ENCODE measurements at places on chromosomes 2 and 18.

- no peak for DNase-seq
These were observed 83.1 kb upstream of the SP3 start for GRCh38 chr2:174048243-174048642.

DNA sequence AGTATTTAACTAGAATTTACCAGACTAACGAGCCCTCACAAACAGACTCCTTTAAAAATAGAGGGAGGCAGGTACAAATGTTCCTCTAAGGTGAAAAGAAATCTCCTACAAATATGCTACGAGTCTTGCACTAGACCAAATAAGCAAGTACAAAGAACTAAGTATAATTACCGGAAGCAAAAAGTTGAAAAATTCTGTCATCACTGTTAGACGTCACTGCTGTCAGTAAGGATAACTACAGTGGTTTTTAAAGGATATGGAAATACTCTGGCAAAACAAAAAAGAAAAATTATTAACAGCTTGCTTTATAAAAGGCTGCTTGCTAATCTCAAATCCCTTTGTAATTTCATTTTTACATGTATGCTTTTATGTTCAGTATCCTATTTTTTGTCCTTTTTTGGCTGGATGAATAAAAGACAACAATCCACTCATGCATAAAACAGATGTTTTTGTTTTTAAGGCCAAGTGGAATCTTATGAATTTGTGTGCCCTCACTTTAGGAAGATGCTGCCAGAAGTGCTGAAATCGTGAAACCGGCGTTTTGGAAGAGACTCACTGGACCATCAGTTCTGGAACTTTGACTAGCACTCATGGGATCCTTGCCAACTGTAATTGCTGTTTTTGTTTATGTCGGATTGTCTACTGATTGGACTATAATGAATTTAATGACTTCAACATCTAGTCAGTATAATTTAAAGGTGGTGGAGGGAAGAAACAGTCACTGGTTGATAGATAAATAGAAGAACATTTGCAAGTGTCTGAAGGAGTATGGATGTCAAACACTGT lies 6.7 kb downstream of the ZNF521 start:
- DNase-seq = no peak

- DNase-seq = no peak
These were observed 38.8 kb downstream of the NCAPH start for GRCh38 chr2:96374211-96374951.

DNA sequence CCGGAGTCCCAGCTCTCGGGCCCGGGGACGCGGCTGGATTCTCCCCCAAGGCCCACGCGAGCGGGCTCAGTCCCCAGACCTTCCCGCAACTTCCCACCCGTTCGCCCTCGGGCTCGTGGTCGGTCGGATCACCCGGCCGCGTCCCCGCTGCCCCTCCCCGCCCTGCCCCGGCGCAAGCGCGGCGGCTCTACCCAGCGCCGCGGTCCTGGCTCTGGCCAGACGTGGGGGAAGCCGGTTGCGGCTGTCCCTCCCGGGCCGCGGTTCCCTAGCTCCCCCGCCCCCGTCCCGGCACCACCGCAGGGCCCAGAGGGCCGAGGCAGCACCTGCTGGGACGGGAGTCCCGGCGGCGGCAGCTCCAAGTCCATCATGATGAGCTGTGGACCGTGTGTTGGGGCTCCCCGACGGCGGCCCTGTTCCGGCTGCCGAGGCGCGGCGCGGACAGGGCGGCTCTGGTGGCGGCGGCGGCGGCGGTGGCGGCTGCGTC lies 276 bp downstream of the NFE2L2 start:
- no peak for DNase-seq

GRCh38 chr2:219495531-219496122 lies 3.1 kb upstream of the GMPPA start:
- no peak for DNase-seq

- no peak for DNase-seq
These were observed 1.5 kb downstream of the DDX18 start for GRCh38 chr2:117815946-117816345.

- no peak for DNase-seq
These were observed 121.1 kb upstream of the FN1 start for GRCh38 chr2:215556979-215557378.

- DNase-seq = no peak
These were observed 165.3 kb downstream of the RNF152 start for GRCh38 chr18:61727241-61728193.

GRCh38 chr2:88227446-88227845 lies 57.3 kb downstream of the THNSL2 start:
- no peak for DNase-seq

GRCh38 chr2:10527585-10527984 lies 79.5 kb upstream of the ODC1 start:
- DNase-seq = no peak

GRCh38 chr2:873651-874580 lies 76.7 kb upstream of the SNTG2 start:
- DNase-seq = no peak

Data from activated CD8-positive, alpha-beta memory T cell treated with anti-CD3 and anti-CD28 coated beads for 1 hour (primary cell).